ENCODE measurements at places on chromosomes 11 and 22.

DNA sequence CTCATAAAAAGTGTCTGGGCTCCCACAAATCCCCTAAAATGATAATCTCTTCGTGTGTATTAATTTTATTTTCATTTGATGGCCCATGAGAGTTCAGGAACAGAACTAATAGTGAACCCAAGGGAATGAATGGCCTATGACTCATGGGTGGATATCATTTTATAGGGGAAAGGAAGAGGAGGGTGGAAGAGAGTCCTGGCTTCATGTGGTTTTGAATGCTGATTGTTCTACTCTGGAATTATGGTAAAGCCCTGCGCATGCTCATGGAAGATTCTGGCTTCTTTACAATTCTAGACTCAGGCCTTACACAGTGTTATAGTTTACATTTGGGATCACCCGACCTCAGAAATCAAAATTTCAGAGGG is 35.2 kb downstream of the MAML2 start:
- DNase-seq: no peak

DNA sequence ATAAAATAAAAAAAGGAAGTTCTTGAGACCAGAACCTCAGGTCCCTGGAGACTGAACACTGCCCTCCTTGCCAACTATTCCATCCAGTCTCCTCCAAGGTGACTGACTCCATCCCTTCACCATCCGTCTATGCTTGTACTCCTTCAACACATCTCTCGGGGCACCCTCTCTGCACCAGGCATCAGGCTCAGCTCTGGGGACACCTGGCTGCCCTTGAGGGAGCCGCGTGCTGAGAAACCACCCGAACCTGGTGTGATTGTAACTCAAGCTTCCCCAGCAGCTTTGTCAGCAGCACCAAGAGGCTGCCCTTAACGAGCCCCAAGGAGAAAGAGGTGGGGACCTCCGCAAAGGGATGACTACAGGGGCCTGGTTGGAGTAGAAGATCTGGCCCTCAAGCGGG is 1.7 kb downstream of the PTPN5 start:
- DNase-seq: no peak

GRCh38 chr11:19366992-19367709 is 126.4 kb upstream of the E2F8 start:
- no peak for DNase-seq

GRCh38 chr11:68968306-68969250 is 12.2 kb downstream of the MRGPRD start:
- DNase-seq: no peak

- no peak for DNase-seq
These were observed 532.3 kb downstream of the SOX6 start for GRCh38 chr11:15824060-15824459.
